ENCODE measurements at places on chromosomes 2 and 18.

- DNase-seq = no peak
Observed at GRCh38 chr18:3007491-3007890, 5.5 kb downstream of the LPIN2 start.

DNA sequence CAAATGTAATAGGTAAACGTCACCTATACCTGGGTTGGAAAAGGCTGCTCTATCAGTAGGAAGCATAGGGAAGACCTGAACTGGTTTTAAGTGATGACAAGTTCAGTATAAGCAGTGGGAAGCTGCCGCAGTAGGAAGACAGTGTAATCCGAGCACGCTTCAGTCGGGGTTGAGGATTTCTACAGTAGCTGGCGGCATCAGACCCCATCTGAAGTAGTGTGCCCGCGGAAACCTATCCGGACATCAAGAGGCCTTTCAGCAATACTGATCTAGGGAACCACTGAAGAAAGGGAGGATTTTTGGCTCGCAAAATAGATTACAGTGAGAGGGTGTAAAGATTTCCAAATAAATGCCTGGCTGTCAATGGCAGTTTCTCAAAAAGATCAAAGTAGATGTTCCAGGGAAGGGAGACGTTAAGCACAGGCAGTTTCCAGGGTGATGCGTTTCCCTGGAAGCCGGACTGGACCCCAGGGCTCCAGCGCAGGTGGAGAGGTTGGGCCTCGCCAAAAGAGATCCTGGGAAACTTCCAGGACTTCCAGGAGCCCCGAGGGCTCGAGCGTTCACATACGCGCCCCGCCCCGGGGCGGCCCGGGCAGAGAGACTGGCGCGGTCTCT, 5.3 kb downstream of the LOXL3 start:
- no peak for DNase-seq

DNA sequence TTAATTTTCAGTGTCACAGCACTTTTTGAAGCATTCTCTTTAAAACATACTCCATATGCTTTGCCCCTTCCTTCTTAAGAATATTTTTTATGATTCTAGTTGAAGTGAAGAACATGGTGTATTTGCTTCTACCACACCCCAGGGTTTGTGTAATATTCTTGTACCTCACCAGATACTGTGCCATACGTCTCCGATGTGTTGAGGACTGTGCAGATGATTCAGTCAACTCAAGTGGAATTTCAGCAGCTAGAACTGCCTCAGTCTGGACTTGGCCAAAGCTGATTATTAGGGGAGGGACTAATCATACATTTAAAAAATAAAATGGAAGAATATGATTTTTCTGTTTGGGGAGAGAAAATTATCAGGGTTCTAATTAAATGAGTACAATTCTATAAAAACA, 115.7 kb downstream of the MYO1B start:
- DNase-seq = no peak

DNA sequence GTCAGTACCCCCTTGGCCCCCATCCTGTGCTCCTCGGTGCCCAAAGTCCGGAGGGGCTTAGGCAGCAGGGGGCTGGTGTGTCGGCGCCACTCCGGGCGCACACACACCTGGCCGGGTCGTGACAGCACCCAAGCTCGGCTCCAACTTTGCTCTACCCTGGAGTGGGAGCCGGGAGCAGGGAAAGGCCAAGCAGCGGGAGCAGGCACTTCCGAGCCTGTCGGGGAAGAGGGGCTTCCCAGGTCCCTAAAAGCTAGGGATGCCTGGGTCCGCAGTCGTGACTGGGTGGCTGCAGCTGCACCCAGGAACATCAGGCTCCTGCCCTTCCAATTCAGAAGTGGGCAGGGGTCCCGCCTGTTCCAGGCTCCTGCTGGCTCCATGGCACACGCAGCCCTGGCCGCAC, 48.4 kb downstream of the PAPOLG start:
- no peak for DNase-seq

- DNase-seq = no peak
Observed at GRCh38 chr2:227720680-227721079, 2.9 kb upstream of the SLC19A3 start.

- no peak for DNase-seq
Observed at GRCh38 chr2:221129657-221130056, 442.4 kb downstream of the EPHA4 start.

DNA sequence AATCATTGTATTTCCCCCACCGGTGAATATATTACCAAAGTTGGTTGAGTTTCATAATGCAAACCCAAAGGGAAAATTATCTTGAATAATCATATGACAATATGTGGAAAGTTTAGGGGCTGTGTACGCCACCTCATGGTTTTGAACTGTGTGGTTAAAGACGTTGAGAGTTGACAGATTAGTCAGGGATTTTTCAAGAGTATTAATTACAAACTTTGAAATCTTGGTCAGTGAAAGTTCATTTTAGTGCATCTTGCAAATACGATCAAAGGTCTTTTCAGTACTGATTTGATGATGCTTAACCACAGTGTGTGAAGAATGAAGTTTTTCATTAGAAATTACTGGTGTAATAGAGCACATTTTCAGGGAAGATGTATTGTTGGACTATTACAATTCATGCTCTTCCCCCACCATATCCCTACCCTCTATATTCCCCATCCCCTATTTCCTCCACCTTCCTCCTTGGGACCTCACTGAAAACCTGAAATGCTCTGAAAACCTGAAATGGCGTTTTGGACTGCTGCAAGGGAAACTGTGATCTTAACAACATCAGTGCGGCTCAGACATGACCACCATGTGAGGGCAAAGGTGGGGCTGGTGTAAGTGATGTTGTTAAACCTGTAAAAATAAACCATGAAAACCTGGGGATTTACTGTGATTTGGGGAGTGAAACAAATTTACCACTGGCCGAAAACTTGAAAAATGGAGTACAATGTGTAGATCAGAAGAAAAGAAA, 4.5 kb upstream of the BCL2L11 start:
- no peak for DNase-seq

GRCh38 chr2:20897874-20898453, 75.1 kb upstream of the LDAH start:
- no peak for DNase-seq

- no peak for DNase-seq
Observed at GRCh38 chr18:67519592-67519991, 3.1 kb upstream of the DSEL start.

- no peak for DNase-seq
Observed at GRCh38 chr18:48866028-48866733, 84.6 kb downstream of the SMAD7 start.

GRCh38 chr2:112481528-112482233, at the start of gene TTL:
TTL (plus strand) TSS chr2:112482156; CDS start chr2:112482345, 189 bp downstream.
- DNase-seq = peak; percentile 73

DNA sequence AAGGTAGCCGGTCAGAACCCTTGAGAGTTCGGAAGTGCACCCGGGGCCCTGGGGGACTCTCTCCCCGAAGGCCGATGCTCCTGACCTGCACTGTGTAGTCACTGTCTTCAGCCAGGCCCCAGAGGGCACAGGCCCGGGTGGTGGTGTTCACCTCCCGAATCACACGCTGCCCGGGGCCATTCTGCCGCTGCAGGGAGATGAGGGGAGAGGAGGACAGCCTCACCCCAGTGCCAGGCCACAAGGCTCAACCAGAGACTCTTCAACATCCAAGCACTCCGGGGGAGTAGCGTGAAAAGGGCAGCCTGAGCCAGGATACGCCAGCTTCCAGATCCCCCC, 1.1 kb downstream of the FNDC4 start:
- no peak for DNase-seq

DNA sequence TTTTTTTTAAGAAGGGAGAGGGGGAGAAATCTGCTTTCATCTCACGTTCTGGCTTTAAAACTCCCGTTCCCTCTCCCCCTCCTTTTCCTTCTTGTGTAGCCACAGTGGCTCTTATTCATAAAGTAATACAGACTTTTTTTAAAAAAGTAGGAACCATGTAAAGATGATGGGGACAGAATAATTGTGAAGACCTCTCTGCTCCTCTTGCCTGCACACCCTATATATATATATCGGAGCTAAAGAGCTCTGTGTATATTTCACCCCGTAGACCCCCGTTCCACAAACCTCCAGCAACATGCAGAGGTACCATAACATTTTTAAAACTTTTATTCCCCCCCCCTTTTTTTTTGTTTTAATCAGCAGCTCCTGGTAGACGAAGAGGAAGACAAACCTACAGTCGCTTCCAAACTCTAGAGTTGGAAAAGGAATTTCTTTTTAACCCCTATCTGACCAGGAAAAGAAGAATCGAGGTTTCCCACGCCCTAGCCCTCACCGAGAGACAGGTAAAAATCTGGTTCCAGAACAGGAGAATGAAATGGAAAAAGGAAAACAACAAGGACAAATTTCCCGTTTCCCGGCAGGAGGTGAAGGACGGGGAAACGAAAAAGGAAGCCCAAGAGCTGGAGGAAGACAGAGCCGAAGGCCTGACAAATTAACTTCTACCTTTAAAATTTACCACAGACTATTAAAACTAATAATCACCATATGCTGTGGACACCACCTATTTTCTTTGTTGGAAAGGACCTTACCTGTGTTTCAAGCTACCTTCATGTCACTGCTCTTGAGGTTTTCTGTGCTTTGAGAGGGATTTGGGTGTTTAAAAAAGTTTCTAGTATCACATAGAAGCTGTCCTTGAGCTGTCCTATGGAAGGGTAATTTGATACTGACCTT, 1.7 kb downstream of the HOXD8 start:
- DNase-seq = no peak

GRCh38 chr18:21300908-21301200, 58.8 kb downstream of the GREB1L start:
- no peak for DNase-seq

GRCh38 chr2:29920130-29920577, 1.2 kb downstream of the ALK start:
- no peak for DNase-seq

DNA sequence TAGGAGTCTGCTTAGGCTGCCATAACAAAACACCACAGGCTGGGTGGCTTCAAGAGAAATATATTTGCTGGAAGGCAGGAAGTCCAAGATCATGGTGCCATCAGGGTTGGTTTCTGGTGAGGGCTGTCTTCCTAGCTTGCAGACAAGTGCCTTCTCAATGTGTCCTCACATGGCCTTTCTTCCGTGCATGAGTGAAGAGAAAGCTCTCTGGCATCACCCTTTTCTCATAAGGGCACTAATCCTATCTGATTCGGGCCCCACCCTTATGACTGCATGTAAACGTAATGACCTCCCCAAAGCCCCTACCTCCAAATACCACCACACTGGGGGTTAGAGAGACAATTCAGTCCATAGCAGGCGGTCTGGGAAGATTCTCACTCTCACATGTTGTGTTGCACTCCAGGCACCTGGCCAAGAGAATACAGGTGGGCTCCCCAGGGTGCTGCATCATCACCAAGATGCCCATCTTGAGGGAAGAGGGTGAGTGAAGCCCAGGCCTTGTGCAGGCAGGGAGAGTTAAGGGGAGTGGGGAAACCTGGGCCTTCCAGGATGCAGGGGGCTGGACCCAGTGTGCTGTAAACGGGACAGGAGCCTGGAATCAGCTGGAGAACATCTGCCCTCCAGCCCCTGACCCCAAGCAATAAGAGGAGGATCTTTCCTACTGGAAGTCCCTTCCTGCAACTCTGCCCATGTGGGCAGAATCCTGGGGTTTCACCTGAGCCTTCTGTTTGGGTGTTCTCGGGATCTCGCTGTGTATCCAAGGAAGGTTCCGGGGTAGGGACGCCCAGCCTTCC, 10.2 kb downstream of the CATIP start:
- no peak for DNase-seq

DNA sequence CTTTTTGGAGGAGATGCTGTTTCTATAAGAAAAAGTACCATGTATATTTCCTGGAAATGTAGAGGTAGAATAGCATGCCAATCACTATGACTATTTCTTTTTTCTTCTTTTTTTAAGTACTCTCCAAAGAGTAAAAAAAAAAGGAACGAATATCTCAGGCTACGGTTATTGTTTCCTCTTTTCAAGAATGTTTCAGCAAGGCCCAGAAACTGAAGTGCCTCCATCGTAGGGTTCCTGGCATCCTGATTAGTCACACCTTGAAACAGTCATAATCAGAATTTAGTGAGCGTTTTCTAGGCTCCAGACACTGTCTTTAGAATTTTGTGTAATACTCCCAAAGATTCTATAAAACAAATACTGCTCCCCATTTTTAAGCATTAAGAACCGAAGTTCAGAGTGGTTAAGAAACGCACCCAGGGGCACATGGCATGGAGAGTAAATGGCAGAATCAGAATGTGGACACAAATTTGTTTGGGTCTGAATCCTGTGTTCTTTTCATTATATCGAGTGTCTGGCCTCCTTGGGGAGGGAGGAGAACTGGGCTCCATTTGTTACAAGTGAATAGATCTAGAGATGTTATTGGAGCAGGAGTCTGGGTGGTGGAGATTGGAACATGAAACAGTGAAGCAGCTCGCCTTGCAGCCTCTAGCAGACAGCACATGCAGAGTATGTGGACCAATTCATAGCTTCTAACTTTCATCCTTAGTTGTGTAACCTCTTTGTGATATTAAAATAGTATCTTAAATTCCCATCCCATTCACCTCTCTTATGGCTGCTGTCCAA, 26.7 kb downstream of the ZEB2 start:
- no peak for DNase-seq

GRCh38 chr2:120935339-120936313, 200.0 kb downstream of the GLI2 start:
- DNase-seq = no peak

DNA sequence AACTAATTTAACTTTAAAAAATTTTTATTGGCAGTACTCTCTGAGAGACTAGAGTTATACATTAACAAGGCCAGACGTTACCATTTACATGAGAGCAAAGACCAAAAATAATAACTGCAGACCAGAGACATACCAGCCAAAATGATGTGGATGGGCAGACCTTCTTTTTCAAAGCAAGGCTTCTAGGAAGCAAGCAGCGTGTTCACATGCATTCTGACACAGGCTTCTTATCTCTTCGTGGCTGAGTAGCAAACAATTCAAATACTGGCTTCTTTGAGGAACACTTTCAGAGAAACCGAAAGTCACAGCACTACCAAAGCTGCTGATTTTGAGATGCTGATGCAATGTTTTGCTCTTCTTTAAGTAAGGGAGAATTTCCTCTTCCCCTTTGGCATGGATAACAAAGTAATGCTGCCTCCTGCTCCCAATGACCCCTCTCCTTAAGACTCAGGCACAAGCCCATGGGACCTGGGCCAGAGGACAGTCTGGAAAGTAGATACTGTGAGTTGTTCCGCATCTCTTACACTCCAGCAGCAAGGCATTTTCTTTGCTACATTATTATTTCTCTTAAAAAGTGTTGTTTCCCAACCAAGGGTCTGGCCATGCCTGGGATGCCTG, 181.9 kb downstream of the MREG start:
- DNase-seq = no peak

DNA sequence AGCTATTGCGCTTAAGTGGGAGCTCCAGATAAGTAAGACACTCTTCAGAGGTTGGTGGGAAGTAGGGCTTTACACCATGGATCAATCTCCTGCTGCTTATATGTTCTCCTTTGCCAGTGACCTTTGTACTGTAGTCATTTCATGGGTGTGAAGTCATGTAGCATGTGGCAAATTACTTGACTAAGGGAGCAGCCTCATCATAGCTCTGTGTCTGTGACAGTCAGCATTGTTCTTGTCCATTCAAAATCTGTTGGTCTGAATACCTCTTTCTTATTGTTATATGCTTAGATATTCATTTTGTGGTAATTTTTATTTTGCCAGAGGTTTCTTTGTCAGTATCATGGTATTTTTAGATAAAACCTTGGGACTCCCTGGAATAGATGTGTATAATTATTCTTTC, 18.2 kb downstream of the SLC4A1AP start:
- no peak for DNase-seq

GRCh38 chr18:42163321-42163720, 208.3 kb downstream of the PIK3C3 start:
- no peak for DNase-seq

GRCh38 chr2:165499131-165499530, 29.6 kb downstream of the CSRNP3 start:
- DNase-seq = no peak

GRCh38 chr2:140650825-140651224, 1480.0 kb downstream of the LRP1B start:
- DNase-seq = no peak

All from GM12892 (cell line).